ENCODE measurements at places on chromosomes 6 and 20. TPM values are rescaled to one million over a fixed set of nuclear protein-coding genes. Genes with fewer than 3 reads are reported as not detected.
A peak's percentile ranks its signal among the peaks of the same experiment; 100 is the strongest.

DNA sequence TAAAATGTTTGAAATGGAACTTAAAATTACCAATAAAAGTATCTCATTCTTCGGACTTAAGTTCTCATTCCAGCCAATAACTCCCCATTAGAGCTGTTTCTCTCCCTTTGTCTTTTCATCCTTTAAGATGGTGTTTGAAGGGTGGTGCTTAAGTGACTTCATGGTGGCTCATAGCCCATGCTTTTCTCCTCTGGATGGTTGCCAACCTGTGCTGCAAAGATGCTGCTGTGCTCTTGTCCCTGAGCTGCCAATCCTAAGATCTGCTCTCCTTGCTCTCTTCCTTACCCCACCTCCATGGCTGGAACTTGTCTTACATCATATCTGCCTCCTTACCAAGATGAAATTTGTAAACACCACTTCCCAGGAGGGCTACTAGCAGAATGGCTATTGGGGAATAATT lies 31.6 kb upstream of the PNRC1 start:
- DNase-seq, result no peak
- no peak overlapping the region for H3K27ac ChIP-seq
- no peaks in the 10 kb centered on the region for H3K27me3 ChIP-seq
- no peaks in the 10 kb centered on the region for H3K4me1 ChIP-seq
- no peaks in the 10 kb centered on the region for H3K36me3 ChIP-seq

DNA sequence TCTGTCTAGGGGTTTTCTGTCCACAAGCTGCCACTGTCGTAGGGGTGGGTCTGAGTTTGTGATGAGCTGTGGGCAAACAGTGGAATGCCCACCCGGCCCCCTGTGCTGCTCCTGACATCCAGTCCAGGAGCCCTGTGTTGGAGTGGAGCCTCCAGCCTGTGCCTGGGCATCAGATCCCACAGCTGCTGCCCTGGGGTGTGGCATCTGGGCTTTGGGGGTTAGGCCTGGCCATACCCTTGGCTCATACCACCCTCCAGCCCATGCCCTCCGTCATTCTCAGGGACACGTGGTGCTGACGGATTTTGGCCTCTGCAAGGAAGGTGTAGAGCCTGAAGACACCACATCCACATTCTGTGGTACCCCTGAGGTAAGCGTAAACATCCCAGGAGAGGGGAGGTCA lies 12.9 kb downstream of the SGK2 start:
- no peaks in the 10 kb centered on the region for H3K27me3 ChIP-seq
- no peak overlapping the region for H3K27ac ChIP-seq
- no peaks in the 10 kb centered on the region for H3K36me3 ChIP-seq
- DNase-seq, result peak; percentile 38
- no peak overlapping the region for H3K4me3 ChIP-seq

DNA sequence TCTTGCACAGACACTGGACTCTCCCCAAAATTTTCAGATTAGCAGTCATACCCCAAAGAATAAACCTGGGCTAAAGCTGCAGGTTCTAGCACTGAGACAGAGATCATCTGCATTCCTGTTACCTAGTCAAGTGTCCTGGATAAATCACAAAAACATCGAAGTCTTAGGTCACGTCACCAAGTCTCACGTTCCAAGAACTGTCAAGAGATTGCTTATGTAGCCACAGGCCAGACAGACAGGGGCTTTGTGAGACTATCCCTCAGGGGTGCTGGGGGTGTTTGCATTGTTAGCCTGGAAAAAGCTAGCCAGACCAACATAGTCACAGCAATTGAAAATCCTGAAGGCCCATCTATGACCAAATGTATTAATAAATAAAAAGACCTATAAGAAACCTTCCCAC lies 243.1 kb upstream of the PREP start:
- no peak for DNase-seq
- peaks cover 31% of the 10 kb centered on the region for H3K4me1 ChIP-seq
- peak overlapping the region; percentile 51 for H3K27ac ChIP-seq

GRCh38 chr20:199996-200395 lies 10.5 kb upstream of the DEFB128 start:
- H3K36me3 ChIP-seq, result no peaks in the 10 kb centered on the region
- DNase-seq, result no peak
- no peaks in the 10 kb centered on the region for H3K27me3 ChIP-seq
- no peak overlapping the region for H3K27ac ChIP-seq
- H3K4me1 ChIP-seq, result no peaks in the 10 kb centered on the region

DNA sequence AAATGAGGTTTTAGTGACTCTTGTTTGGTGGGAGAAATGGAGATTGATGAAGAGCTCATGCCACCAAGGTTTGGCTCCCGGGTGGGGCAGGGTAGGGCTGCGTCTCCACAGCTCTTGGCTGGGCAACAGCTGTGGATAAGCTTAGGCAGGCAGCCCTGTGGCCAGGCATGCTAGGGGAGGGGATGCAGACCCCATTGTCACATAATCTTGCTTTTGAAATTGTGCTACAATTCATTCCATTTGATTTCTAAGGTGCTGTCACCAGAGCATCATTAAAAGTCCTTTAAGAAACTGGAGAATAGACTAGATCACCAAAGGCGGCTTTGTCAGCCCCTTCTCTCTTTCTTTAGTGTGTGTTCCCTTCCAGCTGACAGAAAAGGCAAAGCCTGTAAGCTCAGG lies 574.2 kb upstream of the JAG1 start:
- H3K4me1 ChIP-seq, result peaks cover 6% of the 10 kb centered on the region
- no peak for DNase-seq
- H3K27ac ChIP-seq, result no peak overlapping the region
- H3K36me3 ChIP-seq, result no peaks in the 10 kb centered on the region
- no peaks in the 10 kb centered on the region for H3K27me3 ChIP-seq

DNA sequence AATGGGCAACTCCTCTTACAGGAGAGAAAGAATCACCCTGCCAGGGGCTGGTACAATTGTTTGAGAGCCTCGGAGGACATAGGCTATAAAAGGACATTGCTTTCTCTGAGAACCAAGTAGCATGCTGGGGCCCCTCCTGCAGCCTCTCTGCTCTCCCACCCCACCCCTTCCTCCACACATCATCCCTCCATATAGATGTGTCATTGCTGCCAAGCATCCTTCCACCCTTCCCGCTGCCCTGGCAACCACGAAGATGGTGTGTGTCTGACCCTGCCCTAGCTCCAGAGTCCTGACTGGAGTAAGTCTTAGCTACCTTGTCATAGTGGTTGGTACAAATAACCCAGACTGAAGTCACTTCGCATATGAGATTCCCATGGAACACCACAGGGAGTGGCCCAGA lies 129.7 kb downstream of the SNX5 start:
- peaks cover 10% of the 10 kb centered on the region for H3K4me1 ChIP-seq
- no peak overlapping the region for H3K27ac ChIP-seq
- H3K27me3 ChIP-seq, result no peaks in the 10 kb centered on the region
- DNase-seq, result no peak
- no peak overlapping the region for H3K4me3 ChIP-seq

DNA sequence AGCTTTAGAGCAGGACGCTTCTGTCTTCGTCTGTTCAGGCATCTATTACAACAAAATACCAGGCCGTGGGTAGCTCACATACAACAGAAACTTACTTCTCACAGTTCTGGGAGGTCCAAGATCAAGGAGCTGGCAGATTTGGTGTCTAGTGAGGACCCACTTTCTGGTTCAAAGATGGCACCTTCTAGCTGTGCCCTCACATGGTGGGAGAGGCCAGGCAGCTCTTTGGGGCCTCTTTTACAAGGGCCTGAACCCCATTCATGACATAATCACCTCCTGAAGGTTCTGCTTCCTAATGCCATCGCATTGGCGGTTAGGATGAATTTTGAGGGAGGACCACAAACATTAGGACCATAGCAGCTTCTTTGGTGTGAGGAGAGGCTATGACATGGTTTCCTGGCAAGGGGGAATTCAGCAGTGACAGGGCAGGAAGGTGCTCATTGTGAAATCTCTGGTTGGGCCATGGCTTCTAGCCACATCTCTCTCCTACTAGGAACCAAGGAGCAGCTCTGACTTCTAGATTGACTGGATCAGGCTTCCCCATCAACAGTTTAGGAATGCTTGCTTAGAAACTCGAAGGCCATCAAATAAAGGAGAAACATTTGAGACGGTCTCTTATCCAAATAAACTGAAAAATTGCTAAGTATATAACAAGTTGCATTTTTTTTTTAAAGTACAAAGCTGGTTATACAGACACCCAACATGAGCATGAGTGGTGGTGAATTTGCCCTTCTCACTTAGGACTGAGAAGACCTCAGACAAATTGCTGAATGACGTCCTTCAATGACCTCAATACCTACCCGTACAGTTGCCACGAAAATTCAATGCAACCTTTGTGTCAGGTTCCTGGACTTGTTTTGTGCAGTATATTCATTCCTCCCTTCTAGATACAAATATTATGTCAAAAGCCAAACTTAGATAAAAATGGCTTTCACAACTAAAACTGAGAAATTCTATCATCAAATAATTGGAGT lies 140.7 kb downstream of the ZDHHC14 start:
- no peaks in the 10 kb centered on the region for H3K36me3 ChIP-seq
- H3K4me3 ChIP-seq, result no peak overlapping the region
- no peak for DNase-seq
- H3K27me3 ChIP-seq, result no peaks in the 10 kb centered on the region
- no peak overlapping the region for H3K27ac ChIP-seq
- peaks cover 6% of the 10 kb centered on the region for H3K4me1 ChIP-seq

DNA sequence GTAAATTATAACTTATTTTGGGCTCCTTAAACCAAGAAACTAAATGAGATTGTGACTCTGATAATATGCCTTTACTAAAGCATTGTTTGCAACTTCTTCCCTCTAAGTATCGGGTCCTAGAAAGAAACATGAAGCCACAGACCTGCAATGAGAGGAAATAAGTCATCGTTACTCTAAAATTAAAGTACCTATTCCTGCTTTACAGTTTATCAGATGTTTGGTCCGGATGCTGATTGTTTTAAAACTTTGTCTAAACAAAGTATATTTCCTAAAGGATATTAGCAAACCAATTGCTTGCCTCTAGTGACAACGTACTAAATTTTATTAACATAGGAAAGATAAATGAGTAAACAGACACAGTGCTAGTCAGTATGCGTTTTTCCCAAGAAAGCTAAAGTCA lies 216.8 kb downstream of the GJA1 start:
- no peak overlapping the region for H3K4me3 ChIP-seq
- no peak overlapping the region for H3K27ac ChIP-seq
- no peaks in the 10 kb centered on the region for H3K4me1 ChIP-seq
- DNase-seq, result no peak

GRCh38 chr6:79750806-79751205 lies 119.7 kb downstream of the SH3BGRL2 start:
- H3K4me3 ChIP-seq, result no peak overlapping the region
- H3K4me1 ChIP-seq, result no peaks in the 10 kb centered on the region
- no peak for DNase-seq
- no peak overlapping the region for H3K27ac ChIP-seq
- H3K27me3 ChIP-seq, result no peaks in the 10 kb centered on the region

- no peak overlapping the region for H3K4me3 ChIP-seq
- no peaks in the 10 kb centered on the region for H3K27me3 ChIP-seq
- H3K4me1 ChIP-seq, result peaks cover 7% of the 10 kb centered on the region
- no peak overlapping the region for H3K27ac ChIP-seq
Measured at GRCh38 chr6:167968091-167968490, 29.4 kb upstream of the KIF25 start.

- H3K27me3 ChIP-seq, result no peaks in the 10 kb centered on the region
- H3K36me3 ChIP-seq, result no peaks in the 10 kb centered on the region
- no peak overlapping the region for H3K4me3 ChIP-seq
- no peaks in the 10 kb centered on the region for H3K4me1 ChIP-seq
Measured at GRCh38 chr6:149014631-149015534, 268.1 kb downstream of the UST start.

DNA sequence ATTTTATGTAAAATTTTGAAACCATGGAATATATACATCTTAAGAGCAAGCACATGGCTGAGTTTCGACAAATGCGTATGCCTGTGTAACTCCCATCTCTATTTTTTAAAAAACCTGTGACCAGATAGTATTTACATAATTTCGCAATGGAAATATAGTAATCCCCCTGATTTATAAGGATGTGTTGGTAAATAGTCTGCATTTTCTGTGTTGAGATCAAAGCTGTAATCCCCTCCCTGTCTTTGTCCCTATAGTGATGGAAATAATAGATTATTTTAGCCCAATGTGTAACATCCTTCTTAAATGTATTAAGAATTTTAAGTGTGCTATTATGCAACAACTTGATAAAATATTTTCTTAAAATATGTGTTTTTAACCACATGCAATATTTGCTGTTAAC lies 267.3 kb downstream of the CDKAL1 start:
- H3K27me3 ChIP-seq, result no peaks in the 10 kb centered on the region
- H3K4me1 ChIP-seq, result no peaks in the 10 kb centered on the region
- no peak for DNase-seq
- no peak overlapping the region for H3K27ac ChIP-seq
- no peak overlapping the region for H3K4me3 ChIP-seq

DNA sequence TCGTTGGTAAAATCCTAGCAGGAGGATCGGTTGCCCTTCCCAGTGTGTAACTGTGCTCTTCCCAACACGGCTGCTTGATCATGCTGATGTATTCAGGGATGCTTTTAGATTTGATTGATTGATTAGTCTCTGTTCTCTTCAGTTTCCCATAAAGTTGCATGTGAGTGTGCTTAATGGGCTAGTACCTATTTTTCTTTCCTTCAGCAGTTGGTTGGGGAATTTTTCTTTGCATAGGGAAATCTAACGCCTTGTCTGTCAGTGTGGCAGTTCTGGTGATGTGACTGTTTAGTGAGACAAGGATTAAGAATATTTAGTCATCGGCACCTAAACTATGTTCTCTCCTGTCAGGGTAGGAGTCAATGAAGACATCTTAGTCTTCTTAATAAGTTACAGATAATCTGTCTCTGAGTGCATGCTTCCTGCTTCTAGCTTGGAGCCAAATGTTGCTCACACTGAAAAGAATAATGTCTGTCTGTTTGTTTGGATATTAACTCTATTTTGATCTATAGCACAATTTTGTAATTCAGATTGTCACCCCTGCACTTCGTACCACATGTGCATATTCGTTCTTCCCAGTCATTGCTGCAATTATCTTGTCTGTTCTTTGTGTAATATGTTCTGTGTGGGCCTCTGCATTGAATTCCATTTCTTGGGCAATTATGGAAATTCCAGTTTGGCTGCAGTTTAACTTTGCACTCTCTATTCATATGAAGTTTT lies 169.9 kb downstream of the EDN1 start:
- no peak overlapping the region for H3K4me3 ChIP-seq
- H3K4me1 ChIP-seq, result no peaks in the 10 kb centered on the region
- H3K36me3 ChIP-seq, result no peaks in the 10 kb centered on the region
- no peak overlapping the region for H3K27ac ChIP-seq
- no peak for DNase-seq

DNA sequence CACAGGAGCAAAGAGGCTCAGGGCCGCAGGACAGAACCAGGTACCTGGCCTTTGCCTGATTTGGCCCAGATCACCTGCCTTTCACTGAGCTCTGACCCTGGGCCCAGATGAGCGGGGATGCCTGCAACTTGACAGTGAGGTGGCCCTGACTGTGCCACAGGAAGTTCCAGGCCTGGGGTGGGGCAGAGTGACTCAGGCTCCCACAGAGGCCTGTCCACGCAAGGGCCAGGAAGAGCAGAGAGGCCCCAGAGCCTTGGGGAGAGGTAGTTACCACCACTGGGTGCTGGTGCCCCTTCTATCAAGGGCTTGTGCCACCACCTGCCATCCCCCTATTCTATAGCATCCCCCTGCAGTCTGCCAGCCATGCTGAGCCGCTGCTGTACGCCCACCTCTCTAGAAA lies 4.1 kb upstream of the NOL4L start:
- no peak overlapping the region for H3K27ac ChIP-seq
- peaks cover 26% of the 10 kb centered on the region for H3K4me1 ChIP-seq
- H3K4me3 ChIP-seq, result no peak overlapping the region
- H3K27me3 ChIP-seq, result no peaks in the 10 kb centered on the region
- DNase-seq, result no peak
- no peaks in the 10 kb centered on the region for H3K36me3 ChIP-seq

CFAP206 gene
- polyA plus RNA-seq, result 0.20 TPM

FOXS1 gene
- 1.9 TPM for polyA plus RNA-seq

POM121L2 gene
- polyA plus RNA-seq, result not detected

NINL gene
- 7.1 TPM for polyA plus RNA-seq

EFCAB8 gene
- 0.06 TPM for polyA plus RNA-seq

Data from spleen (tissue), 13 donors.